ENCODE measurements at places on chromosomes 2 and 18. TPM values are rescaled to one million over a fixed set of nuclear protein-coding genes. Genes with fewer than 3 reads are reported as not detected.

The TNFAIP6 gene
- 25.4 TPM for total RNA-seq

The NABP1 gene
- 142 TPM for total RNA-seq

The AP1S3 gene
- total RNA-seq: 0.61 TPM

The APOB gene
- total RNA-seq: 8.5 TPM

The PTPRN gene
- not detected for total RNA-seq

The TMEM247 gene
- total RNA-seq: not detected

The CDH19 gene
- total RNA-seq: 0.35 TPM

DNA sequence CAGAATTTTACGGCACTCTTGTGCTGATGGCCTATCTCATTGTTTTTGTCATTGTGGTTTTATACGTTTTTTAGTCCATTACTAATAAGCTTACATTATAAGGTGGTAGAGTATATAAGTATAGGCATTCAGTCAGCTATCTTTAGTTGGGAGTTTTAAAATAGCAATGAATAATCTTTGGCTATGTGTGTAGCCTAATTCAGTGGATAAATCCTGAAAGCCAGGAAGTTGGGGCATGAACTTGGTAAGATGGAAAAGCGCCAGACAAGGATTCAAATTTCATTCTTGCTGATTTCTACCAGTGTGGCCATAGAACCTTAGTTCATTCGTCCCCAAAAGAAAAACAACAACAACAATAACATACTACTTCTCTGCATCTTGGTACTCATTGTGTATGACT lies 31.2 kb downstream of the EPC2 start:
- no peak for DNase-seq

- no peak for DNase-seq
Observed at GRCh38 chr2:190270298-190270697, 49.3 kb downstream of the HIBCH start.

DNA sequence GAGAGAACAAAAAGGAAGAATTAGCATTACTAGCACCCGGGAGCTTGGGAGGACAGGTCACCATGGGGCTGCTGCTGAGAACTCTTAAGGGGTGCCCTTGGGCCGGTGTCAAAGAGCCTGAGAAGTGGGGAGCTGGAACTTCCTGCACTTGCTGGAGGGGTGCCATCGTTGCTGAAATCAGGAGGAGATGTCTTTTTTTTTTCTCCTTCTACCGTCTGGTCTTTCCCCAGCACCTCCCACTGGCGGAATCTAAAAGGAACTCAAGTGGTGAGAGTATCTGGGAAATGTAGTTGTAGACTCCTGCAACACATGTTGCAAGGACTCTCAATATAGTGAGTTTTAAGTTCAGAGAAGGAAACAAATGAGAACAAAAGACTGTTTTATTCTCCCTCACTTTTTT lies 6.1 kb upstream of the AMMECR1L start:
- DNase-seq: peak; percentile 49

- peak; percentile 80 for DNase-seq
Observed at GRCh38 chr2:71499691-71500090, 46.3 kb downstream of the DYSF start.

DNA sequence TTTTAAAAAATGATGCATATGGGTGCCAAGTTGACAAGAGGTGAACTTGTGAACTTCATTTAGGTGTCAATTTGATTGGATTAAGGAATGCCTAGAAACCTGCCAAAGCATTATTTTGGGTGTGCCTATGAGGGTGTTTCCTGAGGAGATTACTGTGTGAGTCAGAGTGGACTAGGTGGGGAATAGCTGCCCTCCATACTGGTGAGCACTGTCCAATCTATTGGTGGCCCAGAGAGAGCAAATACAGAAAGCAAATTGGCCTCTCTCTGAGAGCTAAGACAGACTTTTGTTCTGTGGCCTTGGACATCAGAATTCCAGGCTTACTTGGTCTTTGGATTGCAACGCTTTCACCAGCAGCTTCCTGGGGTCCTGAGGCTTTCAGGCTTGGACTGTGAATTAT lies 388.0 kb downstream of the SUCLG1 start:
- DNase-seq: no peak

GRCh38 chr2:1486670-1487069 lies 73.4 kb downstream of the TPO start:
- DNase-seq: peak; percentile 77

DNA sequence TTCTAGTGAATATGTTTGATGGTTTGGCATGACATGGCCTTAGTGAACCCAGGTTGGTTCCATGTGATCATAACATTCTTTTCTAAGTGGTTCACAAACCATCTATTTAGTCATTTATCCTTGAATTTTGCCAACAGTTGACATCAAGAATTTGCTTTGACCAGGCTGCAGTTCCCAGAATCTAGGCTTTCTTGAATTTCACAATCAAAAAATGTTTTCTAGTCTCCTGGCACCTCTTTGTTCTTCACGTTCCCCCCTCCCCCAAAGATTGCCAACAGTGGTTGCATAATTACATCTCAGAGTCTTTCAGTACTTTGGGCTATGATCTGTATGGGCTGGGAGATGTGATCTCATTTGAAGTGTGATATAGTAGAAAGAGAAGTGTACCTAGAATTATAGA lies 124.0 kb downstream of the GATA6 start:
- no peak for DNase-seq

DNA sequence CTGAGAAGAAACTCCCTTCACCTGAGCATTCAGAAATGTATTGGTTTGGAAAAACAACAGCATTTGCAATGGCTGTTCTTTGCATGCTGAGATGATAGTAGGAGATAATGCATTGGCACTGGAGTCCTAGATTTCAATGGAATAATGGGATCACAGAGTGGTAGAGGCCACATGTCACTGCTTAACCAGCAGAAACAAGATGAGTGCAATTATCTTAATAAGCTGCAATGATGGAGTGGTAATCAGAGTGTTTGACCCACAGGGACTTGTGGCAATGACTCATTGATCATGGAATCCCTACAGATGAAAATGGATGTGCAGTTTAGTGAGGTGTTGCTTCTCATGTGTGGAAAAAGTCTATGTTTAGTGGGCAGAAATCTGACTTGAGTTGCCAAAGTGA lies 218.8 kb upstream of the ZEB2 start:
- DNase-seq: no peak

GRCh38 chr18:59779979-59780378 lies 82.8 kb upstream of the CCBE1 start:
- no peak for DNase-seq

DNA sequence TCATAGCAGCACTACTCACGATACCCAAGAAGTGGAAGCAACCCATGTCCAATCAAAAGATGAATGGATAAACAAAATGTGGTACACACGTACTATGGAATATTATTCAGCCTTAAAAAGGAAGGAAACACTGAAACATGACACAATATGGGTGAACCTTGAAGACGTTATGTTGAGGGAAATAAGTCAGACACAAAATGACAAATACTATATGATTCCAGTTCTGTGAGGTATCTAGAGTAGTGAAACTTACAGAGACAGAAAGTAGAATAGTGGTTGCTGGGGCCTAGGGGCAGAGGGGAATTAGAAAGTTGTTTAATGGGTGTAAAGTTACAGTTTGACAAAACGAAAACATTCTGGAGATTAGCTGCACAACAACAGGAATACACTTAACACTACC lies 24.7 kb downstream of the TLK1 start:
- DNase-seq: no peak

DNA sequence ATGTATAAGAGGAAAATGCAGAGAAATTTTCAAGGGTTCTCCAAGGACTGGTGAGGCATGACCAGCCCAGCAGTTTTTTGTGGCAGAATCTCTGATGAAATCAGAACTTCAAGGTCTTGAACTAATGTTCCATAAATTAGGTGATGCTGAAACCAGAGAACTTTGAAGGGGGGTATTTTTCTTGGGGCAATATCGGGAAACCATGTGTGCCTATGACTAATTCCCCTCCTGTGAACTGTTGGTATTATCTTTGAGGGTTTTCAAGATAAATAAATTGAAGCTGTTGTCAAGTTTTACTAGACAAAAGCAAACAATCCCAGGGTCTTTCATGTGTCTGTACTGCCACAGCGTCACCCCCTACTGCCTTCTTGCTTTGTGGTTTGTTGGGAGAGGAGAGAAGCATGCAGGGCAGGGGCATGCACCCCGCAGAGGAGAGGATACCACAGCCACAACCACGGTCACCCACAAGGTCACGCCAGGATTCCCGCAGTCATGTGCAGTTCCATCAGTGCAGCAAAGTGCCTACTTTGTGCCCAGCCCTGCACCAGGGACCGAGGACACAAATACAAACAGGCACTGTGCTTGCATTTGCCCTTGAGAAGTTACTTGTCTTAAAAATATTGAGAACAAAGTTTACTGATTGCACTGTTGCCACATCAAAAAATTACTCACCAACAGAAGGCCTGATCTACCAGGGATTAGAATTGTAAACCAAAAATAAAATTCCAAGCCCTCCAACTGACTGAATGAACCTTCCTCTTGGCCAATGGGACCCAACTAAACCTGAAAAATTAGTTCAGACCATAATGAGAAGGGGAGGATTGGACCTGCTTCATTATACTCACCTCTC lies 413.3 kb upstream of the TRIB2 start:
- no peak for DNase-seq

DNA sequence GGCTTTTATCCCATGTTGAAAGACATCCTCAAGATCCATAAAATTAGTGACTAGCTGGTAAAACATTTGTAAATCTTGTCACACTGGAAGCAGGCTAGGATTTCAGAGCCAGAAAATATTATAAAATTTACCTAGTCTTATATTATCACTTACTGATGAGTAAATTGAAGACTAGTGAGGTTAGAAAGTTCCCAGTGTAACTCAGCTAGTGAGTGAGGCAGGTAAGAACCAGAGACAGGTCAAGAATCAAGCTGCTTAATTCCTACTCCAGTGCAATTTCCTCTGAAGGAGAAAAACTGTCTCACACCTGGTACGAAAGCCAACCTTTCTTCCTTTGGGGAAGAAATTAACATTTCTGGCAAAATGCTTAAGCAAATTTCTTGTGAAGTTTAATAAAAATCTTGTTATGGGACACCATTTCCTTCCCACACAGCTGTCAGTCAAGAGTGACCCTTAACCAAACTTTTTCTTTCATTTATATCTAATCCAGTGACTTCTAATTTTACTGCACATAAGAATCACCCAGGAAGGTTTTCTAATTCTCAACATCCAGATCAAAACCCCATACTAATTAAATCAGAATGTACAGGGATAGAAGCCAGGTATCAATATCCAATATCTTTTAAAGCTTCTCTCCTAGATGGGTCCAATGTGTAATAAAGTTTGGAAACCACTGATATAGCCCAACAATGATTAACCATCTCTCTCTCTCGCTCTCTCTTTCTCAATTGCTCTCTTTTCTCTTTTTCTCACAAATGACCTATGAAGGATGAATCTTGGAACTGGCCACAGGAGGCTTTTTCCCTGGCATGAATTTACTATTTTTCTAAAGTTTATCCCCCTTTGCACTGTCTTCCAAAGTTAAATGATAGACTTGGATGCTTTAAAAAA lies 264.3 kb upstream of the SLC39A10 start:
- DNase-seq: no peak

DNA sequence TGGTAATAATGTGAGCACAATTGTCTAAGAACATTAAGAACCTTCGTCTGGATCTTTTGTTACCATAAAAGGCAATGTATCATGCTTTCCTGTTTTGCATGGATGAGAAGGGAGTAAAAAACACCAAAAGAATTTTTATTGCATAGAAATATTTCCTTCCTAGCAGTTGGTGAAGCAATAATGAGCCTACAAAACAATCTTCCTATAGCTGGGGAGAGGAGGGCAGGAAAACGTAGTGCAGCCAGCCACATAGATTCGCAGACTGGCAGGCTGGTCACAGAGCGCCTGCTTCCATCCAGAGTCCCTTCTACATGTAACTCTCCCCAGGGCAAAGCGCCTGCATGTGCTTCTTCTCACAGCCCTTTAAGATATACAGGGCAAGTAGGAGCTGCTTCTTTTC lies 190.4 kb downstream of the BABAM2 start:
- no peak for DNase-seq

GRCh38 chr2:238852206-238852869 lies 4.5 kb downstream of the TWIST2 start:
- DNase-seq: no peak

All from mesenteric fat pad (tissue), 1 donor.